CD8-positive, alpha-beta memory T cell (primary cell): ENCODE measurements at places on chromosomes 4 and X.

- H3K27me3 ChIP-seq, result no peaks in the 10 kb centered on the region
- no peak overlapping the region for H3K4me3 ChIP-seq
- DNase-seq, result no peak
- H3K36me3 ChIP-seq, result no peaks in the 10 kb centered on the region
- no peak overlapping the region for H3K27ac ChIP-seq
- no peaks in the 10 kb centered on the region for H3K4me1 ChIP-seq
Measured at GRCh38 chr4:111323916-111324315, 701.0 kb upstream of the PITX2 start.

- DNase-seq, result no peak
- no peak overlapping the region for H3K4me3 ChIP-seq
- no peak overlapping the region for H3K27ac ChIP-seq
- no peaks in the 10 kb centered on the region for H3K4me1 ChIP-seq
- no peaks in the 10 kb centered on the region for H3K36me3 ChIP-seq
Measured at GRCh38 chrX:46812445-46812844, 24.4 kb upstream of the RP2 start.

DNA sequence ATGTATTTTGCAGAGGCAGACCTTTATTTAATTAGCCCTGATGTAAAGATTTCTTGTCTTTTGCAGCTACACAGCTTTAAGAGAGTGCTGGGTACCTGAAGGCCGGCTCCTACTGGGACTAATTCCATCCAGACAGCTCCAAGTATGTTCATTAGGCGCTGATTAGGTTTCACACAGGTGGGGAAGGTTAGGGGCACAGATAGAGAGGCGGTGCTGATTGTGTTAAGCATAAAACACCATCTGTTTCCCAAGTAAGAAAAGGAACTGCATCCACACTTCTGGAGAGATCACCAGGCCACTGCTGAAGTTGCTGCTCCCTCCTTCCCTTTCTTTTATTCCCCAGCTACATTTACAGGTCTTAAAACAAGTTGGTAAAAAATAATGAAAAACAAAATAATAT, 349.5 kb downstream of the ZIC3 start:
- no peak overlapping the region for H3K27ac ChIP-seq
- no peak for DNase-seq
- H3K4me1 ChIP-seq, result no peaks in the 10 kb centered on the region
- H3K36me3 ChIP-seq, result no peaks in the 10 kb centered on the region

- DNase-seq, result no peak
- H3K36me3 ChIP-seq, result no peaks in the 10 kb centered on the region
- no peaks in the 10 kb centered on the region for H3K4me1 ChIP-seq
- H3K4me3 ChIP-seq, result no peak overlapping the region
- H3K27me3 ChIP-seq, result no peaks in the 10 kb centered on the region
- no peak overlapping the region for H3K27ac ChIP-seq
Measured at GRCh38 chr4:84568496-84568895, 14.4 kb upstream of the CDS1 start.

GRCh38 chr4:124432500-124432899, 280.0 kb downstream of the ANKRD50 start:
- no peaks in the 10 kb centered on the region for H3K36me3 ChIP-seq
- no peak for DNase-seq
- H3K4me1 ChIP-seq, result no peaks in the 10 kb centered on the region
- H3K27me3 ChIP-seq, result no peaks in the 10 kb centered on the region
- no peak overlapping the region for H3K4me3 ChIP-seq

GRCh38 chrX:28188526-28188925, 207.3 kb upstream of the DCAF8L1 start:
- no peak for DNase-seq
- no peaks in the 10 kb centered on the region for H3K4me1 ChIP-seq
- H3K36me3 ChIP-seq, result no peaks in the 10 kb centered on the region
- H3K4me3 ChIP-seq, result no peak overlapping the region

- H3K4me3 ChIP-seq, result no peak overlapping the region
- DNase-seq, result no peak
- H3K36me3 ChIP-seq, result no peaks in the 10 kb centered on the region
Measured at GRCh38 chr4:57044996-57045395, 65.2 kb downstream of the IGFBP7 start.

DNA sequence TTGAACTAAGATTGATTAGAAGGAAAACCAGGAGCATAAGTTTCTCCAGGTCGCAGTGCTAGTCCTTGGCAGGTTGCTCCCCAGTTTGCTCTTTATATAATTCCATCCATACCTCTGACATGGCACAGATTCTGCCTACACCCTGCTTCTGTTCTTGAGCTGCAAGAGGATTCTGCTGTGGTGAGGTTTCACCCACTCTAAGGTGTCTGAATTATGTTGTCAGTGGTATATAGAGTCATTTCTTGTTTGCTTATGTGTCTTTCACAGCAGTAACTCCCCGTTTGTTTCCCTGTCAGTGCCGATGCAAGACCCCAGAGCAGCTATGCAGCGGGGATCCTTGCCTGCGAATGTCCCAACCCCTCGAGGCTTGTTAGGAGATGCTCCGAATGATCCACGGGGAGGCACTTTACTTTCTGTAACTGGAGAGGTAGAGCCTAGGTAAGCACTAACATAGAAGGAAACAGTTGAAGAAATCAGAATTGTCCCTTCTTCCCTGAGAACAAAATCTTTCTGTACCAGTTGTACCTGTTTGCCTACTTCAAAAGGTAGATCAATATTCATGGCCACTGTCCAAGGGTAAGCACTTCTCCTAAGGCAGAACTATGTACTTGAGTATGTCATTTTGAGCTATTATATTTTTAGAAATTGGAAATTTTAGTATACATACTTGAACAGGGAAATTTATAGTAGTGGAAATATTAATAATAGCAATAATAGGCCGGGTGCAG, 11.2 kb downstream of the CSTF2 start:
- no peaks in the 10 kb centered on the region for H3K27me3 ChIP-seq
- no peak for DNase-seq
- H3K4me3 ChIP-seq, result no peak overlapping the region
- H3K27ac ChIP-seq, result no peak overlapping the region
- H3K36me3 ChIP-seq, result peaks cover 32% of the 10 kb centered on the region

GRCh38 chr4:107148904-107149303, 112.8 kb upstream of the DKK2 start:
- H3K27ac ChIP-seq, result no peak overlapping the region
- no peaks in the 10 kb centered on the region for H3K36me3 ChIP-seq
- H3K27me3 ChIP-seq, result no peaks in the 10 kb centered on the region
- no peaks in the 10 kb centered on the region for H3K4me1 ChIP-seq
- DNase-seq, result no peak

GRCh38 chr4:2091990-2092668, 33.0 kb downstream of the NAT8L start:
- H3K27ac ChIP-seq, result no peak overlapping the region
- no peak overlapping the region for H3K4me3 ChIP-seq
- no peaks in the 10 kb centered on the region for H3K27me3 ChIP-seq
- no peak for DNase-seq
- H3K4me1 ChIP-seq, result no peaks in the 10 kb centered on the region

GRCh38 chrX:7580127-7580526, 262.8 kb upstream of the VCX start:
- DNase-seq, result no peak
- H3K4me3 ChIP-seq, result no peak overlapping the region
- no peak overlapping the region for H3K27ac ChIP-seq
- no peaks in the 10 kb centered on the region for H3K4me1 ChIP-seq

DNA sequence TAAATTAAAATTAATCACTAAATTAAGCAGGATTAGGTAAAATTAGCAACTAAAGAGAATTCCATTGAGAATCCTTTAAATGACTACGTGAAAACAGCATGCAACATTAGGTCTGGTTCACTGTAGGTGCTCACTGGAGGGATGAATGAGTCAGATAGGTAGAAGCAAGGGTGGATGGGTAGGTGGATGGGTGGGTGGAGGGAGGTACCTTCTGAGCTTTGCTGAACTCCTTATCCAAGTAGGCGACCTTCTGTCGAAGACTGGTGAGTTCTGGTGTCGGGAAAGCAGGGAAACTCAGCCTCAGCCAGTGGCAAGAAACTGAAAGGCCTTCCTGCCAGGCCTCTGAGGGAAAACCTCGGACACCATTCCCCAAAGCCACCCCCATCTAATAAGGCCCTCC, 3.0 kb downstream of the GRIPAP1 start:
- no peak for DNase-seq
- H3K27me3 ChIP-seq, result no peaks in the 10 kb centered on the region
- peaks cover 22% of the 10 kb centered on the region for H3K36me3 ChIP-seq
- H3K27ac ChIP-seq, result no peak overlapping the region

- H3K4me1 ChIP-seq, result no peaks in the 10 kb centered on the region
- no peaks in the 10 kb centered on the region for H3K27me3 ChIP-seq
- no peak overlapping the region for H3K27ac ChIP-seq
- no peaks in the 10 kb centered on the region for H3K36me3 ChIP-seq
- no peak for DNase-seq
- no peak overlapping the region for H3K4me3 ChIP-seq
Measured at GRCh38 chrX:36388901-36389300, 469.4 kb downstream of the CFAP47 start.

- H3K27ac ChIP-seq, result peak overlapping the region; percentile 32
- H3K27me3 ChIP-seq, result no peaks in the 10 kb centered on the region
- DNase-seq, result peak; percentile 28
- no peaks in the 10 kb centered on the region for H3K36me3 ChIP-seq
- peaks cover 16% of the 10 kb centered on the region for H3K4me1 ChIP-seq
Measured at GRCh38 chrX:13473442-13474163, 95.8 kb upstream of the EGFL6 start.

- H3K36me3 ChIP-seq, result no peaks in the 10 kb centered on the region
- no peaks in the 10 kb centered on the region for H3K4me1 ChIP-seq
- H3K27me3 ChIP-seq, result no peaks in the 10 kb centered on the region
- H3K4me3 ChIP-seq, result no peak overlapping the region
- no peak for DNase-seq
Measured at GRCh38 chr4:21592970-21593670, 355.5 kb downstream of the KCNIP4 start.

GRCh38 chr4:108991551-108992328, 228.9 kb upstream of the ETNPPL start:
- H3K27ac ChIP-seq, result no peak overlapping the region
- no peaks in the 10 kb centered on the region for H3K36me3 ChIP-seq
- no peak overlapping the region for H3K4me3 ChIP-seq
- DNase-seq, result no peak
- H3K27me3 ChIP-seq, result no peaks in the 10 kb centered on the region

- no peak for DNase-seq
- no peak overlapping the region for H3K27ac ChIP-seq
- no peaks in the 10 kb centered on the region for H3K4me1 ChIP-seq
- no peaks in the 10 kb centered on the region for H3K27me3 ChIP-seq
Measured at GRCh38 chr4:14906805-14907204, 95.5 kb upstream of the CPEB2 start.

- H3K27ac ChIP-seq, result no peak overlapping the region
- no peaks in the 10 kb centered on the region for H3K4me1 ChIP-seq
- no peak for DNase-seq
- H3K27me3 ChIP-seq, result no peaks in the 10 kb centered on the region
Measured at GRCh38 chrX:133365871-133366611, 49.2 kb downstream of the GPC4 start.

DNA sequence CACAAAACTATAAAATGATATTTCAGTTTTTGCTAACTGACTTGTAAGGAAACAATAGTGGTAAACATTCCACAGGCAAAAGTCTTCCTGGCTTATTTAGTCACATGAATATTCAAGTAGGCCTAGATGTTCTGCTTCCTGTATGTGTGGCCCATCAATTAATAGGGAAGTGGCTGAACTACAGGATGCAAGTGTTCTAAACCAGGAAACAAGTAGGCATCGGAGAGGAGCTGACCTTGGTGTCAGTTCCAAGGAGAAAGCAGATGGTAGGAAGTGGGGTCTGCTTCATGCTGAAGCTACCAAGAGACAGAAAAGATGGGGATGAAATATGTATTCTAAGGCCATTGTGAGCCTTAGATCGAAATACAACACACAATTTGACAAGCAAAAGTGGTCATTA, 149.7 kb downstream of the ANTXR2 start:
- no peak overlapping the region for H3K27ac ChIP-seq
- no peak for DNase-seq
- no peaks in the 10 kb centered on the region for H3K27me3 ChIP-seq
- H3K36me3 ChIP-seq, result no peaks in the 10 kb centered on the region

GRCh38 chr4:116665716-116666115, 419.7 kb downstream of the TRAM1L1 start:
- no peak overlapping the region for H3K27ac ChIP-seq
- no peaks in the 10 kb centered on the region for H3K36me3 ChIP-seq
- H3K4me1 ChIP-seq, result no peaks in the 10 kb centered on the region
- DNase-seq, result no peak

DNA sequence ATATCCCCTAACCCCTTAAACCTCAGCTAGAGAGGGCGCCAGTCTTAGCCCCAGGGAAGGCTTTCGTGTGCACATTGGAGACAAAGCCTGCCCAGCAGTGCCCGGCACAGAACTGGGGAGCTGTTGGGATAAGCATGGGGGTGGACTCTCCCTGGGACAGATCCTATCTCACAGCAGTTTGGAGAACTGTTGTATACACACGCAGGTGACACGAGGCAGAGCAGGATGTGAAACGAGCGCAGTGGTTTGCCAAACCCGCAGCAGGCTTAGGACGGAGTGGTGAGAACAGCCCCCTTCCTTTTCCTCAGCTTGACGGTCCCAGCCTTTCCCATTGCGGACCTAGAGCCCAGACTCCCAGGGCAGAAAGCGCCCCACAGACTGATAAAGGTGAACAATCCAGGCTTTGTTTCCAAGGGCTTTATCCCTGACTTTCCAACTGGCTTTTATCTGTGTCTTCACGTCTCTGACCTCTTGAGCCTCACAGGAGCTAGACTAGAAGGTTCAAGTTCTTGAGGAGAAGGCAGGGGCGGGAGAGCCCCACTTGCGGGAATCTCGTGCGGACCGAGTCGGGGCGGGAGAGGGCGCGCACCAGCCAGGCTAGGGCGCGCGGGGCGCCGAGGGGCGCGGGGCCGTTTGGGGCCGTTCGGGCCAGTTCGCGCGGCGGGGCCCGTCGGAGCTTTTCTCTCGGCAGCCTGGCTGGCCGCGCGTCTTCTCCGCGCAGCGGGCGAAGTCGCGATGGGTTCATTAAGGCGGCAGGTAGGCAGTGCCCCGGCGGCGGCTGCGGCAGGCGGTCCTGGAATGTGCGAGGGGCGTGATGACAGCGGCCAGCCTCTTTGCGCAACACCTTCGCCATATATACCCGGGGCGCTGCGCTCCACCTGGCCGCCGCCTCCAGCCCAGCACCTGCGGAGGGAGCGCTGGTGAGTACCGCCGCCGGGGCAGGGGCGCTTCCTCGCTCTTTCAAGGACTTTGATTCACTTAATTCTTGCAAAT, at the start of gene SLC34A2:
TSS of gene SLC34A2 (plus strand) at position 881 of the 993 bp plus-strand sequence. CDS start 6,650 bp downstream, outside the sequence.
- no peak within 1 kb of the TSS for H3K4me3 ChIP-seq
- no peak for DNase-seq
- no peaks in the 10 kb centered on the region for H3K4me1 ChIP-seq
- H3K36me3 ChIP-seq, result no peaks in the 10 kb centered on the region

DNA sequence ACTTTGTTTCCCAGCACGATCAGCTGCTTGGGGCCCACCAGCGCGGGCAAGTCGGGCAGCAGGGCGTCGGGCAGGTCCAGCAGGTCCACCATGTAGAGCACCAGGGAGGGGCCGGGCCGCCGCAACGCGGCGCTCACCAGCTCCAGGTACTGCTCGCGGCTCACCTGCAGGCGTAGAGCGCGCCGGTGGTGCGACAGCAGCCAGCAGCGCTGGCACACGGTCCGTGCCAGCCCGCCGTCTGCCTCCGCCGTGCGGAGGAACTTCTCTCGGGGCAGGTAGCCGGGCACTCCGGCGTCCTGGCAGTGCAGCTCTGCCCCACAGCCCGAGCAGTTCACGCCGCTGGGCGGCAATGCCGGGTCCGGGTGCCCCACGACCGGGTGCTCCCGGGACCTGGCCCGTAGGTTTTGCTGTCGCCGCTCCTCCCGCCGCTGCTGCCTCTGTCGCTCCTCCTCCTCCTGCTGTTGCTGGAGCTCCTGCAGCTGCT, 527 bp downstream of the NOA1 start:
- H3K4me1 ChIP-seq, result peaks cover 47% of the 10 kb centered on the region
- peaks cover 20% of the 10 kb centered on the region for H3K36me3 ChIP-seq
- no peak for DNase-seq
- H3K27me3 ChIP-seq, result no peaks in the 10 kb centered on the region
